PC-3 (cell line): ENCODE measurements at places on chromosomes 1 and 21. TPM values are rescaled to one million over a fixed set of nuclear protein-coding genes. Genes with fewer than 3 reads are reported as not detected.

- DNase-seq, result no peak
Observed at GRCh38 chr1:228867108-228867950, 132.1 kb downstream of the RHOU start.

The REN gene
- total RNA-seq, result 2.7 and 3.1 TPM in 2 replicates

The GPR3 gene
- total RNA-seq, result 4.7 TPM in 2 replicates

GRCh38 chr1:154851392-154852177, 18.5 kb downstream of the KCNN3 start:
- DNase-seq, result no peak

DNA sequence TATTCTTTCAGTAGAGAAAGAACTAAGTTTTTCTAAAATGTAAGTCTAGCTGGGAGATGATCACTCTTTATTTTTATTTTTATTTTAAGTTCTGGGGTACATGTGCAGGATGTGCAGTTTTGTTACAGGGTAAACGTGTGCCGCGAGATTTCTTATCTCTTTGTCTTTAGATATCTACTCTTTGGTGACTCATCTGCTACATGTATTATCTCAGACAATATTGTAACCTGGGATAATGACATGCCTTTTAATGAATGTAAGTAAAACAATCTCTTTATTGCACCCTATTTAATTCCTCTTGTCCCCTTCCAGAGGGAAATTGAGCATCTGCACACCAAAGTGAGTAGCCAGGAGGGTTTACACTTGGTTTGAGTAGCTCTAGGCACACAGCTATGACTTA, 9.4 kb downstream of the CR2 start:
- no peak for DNase-seq

- DNase-seq, result no peak
Observed at GRCh38 chr1:232534552-232535517, 95.1 kb downstream of the SIPA1L2 start.

The SLC44A5 gene
- total RNA-seq, result not detected in 2 replicates

The SLC45A3 gene
- 33.2 and 37.6 TPM in 2 replicates for total RNA-seq

DNA sequence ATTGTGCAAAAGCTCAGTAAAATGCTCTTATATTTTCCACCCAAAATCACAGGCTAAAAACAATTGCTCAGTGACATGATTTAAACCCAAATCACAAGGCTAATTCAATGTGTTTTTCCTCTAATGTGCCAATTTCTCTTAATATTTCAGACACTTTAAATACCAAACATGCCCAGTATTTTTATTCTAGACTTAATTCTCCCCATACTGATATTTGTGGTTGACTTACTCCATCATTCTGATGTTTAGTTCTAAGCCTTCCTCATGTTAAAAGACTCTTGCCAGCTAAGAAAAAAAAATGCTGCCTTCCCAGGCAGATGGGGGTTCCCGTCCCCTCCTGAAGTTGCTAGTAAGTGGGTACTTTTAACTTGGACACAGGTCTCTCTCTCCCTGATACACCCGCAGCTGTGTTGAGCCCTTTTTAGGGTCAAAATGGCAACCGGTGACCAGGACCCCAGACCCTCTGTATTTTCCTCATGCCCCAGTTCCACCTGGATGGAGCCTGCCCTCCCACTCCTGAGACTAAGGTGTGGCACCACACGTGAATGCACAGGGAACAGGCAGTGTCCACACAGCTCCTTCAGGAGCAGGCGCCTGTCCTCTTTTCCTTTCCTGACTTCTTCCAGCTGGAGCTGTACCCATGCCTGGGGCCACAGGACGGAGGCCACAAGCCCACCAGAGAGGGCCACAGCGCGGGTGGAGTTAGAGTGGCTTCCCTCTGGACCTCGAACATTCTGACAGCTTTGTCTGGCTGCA, 118.9 kb downstream of the RIPK4 start:
- no peak for DNase-seq

GRCh38 chr1:170696591-170697290, 32.8 kb downstream of the PRRX1 start:
- DNase-seq, result no peak

The TAF1A gene
- total RNA-seq, result 27.9 and 29.4 TPM in 2 replicates

- no peak for DNase-seq
Observed at GRCh38 chr21:16534408-16535101, 804.8 kb downstream of the USP25 start.

DNA sequence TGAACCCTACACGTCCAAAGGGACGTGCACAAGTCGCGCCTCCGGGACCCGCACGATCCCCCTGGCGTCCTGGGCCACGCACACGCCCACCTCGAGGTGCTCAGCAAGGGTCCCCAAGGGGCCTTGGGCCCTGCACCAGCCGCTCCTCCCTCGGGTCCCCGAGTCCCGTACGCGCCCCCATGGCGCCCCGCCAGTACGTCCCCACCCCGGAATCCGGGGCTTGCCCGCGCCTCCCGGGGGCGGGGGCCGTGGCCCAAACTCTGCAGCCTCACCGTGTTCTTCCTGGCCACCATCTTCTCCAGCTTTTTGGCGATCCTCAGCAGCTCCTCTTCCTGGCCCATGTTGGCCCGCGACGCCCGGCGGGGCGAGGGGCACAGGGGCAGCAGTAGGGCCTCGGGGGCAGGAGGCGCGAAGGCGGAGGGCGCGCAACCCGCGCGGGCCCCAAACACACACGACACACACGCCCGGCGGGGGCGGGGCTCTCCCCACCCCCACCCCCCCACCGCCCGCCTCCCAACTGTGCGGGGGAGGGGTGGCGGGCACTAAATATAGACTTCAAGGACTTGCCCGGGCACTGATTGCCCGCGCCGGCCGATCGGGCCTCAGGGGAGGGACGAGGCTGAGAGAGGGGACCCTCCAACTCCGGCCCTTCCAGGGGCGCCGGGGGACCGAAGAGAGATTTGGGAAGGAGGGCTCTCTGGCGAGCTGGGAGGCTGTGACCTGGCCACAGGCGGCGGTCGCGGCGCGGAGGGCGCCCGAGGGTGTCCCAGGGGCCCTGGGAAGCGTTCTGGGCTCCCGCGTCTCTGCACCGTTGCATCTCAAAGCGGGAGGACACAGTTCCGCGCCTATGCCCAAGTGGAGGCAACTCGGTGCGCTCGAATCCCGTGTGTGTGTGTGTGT, at the start of gene TCEA3:
TCEA3 (minus strand) TSS at position 456 of the 900 bp plus-strand sequence; CDS start at position 341, 115 bp downstream.
- peak; percentile 19 for DNase-seq
